ENCODE measurements at places on chromosomes 5 and 9.

GRCh38 chr5:35660451-35660850, 42.8 kb downstream of the SPEF2 start:
- DNase-seq = no peak

- no peak for DNase-seq
Observed at GRCh38 chr5:140362311-140362710, 2.3 kb downstream of the SLC4A9 start.

GRCh38 chr9:91903126-91903911, 46.7 kb downstream of the ROR2 start:
- DNase-seq = no peak

DNA sequence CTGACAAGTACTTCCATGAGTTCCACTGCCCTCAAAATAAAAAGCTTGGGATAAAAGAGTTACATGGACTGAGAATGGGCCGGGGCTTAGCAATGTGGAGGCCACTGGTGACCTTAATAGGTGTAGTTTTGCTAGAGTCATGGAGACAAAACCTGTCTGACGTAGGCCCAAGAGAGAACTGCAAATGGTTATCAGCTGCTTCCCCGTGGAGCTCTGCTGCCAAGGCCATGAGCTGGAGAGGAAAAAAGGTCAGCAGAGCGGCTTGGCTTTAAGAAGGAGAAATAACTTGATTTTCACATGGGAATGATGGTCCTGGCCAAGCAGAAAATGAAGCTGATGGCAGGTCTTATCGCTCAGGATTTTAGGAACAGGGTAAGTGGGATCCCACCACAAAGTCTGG, 3.7 kb upstream of the SURF6 start:
- no peak for DNase-seq

DNA sequence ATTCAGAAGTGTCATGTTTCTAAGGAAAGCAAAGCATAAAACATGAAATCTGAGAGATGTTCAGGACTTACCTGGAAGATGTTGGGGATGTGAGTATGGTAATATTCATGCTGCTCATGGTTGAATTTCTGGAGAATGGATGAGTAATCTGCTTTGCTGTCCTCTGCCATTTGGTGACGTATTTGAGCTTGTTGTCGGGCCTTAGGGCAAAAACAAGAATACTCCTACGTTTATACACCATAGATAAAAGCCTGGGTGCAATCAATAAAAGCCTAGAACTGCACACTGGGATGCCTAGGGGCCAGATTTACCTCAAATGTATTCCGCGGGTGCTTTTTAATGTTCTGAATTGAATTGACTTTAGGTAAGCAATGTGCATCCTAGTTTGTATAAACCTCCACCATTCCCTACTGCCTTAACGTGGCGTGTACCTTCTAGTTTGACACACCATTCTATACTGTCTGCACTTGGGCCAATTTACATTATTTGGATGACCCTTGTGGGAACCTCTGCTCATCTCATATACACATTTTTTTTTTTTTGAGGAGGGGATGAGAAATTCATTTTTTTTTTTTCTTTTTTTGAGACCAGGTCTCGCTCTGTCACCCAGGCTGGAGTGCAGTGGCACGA, 94.4 kb downstream of the USP20 start:
- DNase-seq = no peak

DNA sequence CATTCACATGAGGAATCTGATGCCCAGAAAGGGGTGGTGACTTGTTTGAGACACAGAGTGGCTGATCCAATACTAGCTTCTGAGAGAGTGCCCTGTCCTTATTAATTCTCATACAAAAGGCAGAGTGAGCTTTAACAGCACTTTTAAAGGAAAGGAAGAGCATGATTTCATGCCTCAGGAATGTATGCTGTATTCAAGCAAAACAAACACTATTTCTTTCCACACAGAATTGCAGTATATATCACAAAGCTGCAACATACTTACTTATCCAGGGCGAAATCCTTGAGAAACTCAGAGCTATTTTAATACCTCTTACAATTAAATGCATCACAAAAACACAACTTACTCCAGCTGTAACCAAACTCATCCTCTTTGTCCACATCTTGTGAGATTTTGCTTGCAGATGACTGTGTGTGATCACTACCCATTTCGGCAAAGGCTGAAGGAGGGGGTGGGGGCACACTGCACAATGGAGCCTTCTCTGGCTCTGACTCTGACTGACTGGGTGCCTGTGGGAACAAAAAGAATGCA, 139.8 kb downstream of the MPDZ start:
- DNase-seq = no peak

DNA sequence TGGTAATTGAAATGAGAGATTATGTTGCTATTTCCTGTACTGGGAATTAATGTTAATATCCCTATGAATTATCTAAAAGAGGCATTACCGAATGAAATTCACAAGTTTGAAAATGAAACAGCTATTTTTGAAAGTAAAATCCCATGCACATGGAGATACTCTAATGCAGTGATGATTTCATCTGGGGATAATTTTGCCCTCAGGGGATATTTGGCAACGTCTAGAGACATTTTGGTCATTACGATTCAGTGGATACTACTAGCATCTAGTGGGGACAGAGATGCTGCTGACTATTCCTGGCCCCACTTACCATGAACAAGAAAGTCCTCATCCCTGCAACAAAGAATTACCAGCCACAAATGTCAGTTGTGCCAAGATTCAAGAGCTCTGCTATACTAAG, 500.9 kb downstream of the EFNA5 start:
- DNase-seq = no peak

DNA sequence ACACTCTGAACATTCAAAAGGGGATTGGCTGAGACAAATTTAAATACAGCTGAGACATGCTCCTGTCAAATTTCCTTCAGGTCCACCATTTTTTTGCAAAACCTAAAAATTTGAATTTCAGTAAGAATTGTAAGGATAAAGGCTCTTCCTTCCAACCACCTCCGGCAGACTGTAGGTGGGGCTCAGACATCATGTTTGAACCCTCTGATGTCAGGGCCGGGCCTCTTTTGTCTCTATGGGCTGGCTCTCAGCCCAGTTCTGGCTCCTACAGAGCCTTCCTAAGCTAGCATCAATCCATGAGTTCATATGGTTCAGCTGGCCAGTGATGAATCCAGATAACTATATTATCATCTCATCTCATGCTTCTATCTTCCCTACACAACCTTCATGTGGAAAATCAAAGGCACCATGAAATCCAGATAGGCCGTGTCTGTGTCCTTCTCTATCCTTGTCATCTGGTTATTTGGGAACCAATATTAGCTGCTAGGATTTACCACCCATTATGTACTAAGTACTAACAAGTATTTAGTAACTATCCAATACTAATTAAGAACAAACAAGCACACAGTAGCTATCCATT, 44.2 kb downstream of the NIPSNAP3B start:
- no peak for DNase-seq

DNA sequence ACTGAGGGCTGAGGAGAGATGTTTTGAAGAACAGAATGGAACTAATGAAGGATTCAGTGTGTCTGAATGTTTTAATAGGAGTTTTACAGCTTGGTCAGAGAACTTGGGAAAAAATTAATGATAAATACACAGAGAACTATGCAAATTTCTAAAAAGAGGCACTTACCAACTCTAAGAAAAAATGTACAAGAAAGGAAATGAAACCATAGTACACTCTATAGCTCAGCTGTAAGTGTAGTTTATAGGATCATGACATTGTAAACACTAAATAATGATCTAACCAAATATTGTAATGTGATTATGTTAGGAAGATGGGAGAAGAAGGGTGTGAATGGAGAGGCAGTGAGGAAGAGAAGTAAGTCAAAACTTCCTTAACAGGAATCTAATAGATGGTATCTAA, 205.2 kb downstream of the SEC61B start:
- DNase-seq = no peak

- DNase-seq = no peak
Observed at GRCh38 chr5:34957321-34957720, 28.0 kb downstream of the DNAJC21 start.

GRCh38 chr5:108661024-108661423, 86.7 kb upstream of the FER start:
- no peak for DNase-seq

DNA sequence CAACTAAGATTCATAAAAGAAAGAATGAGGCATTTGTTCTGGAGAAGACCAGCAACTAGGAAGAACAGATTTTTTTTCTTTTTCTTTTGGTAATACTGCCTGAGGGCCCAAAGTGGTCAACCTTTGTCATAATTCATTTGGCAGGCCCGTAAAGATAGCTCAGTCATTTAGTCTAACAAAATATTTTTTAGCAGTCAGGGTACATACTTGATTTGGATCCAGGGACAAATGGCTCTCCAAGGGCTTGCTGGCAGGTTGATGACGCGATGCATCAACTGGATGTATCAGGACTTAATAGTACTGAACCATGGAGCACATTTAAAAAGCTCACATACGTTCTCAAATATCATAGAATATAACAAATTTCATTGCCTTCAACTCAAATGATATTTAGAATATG, 203.4 kb upstream of the ZNF608 start:
- no peak for DNase-seq

DNA sequence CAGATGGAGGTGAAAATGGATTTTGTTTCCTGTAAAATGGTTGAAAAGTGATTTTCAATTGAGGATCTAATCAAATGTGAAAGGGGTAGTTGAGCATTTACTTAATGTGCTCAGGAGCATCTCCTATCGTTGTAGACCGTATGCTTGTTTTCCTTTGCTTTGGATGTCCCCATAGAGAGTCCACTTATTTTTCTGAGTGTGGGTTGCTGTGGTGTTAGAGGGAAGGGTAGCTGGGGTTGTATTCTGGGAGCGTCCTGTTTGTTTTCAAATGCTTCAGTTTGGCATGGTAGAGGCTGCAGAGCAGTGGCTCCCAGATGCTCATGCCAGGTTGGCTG, 154.1 kb downstream of the MAT2B start:
- no peak for DNase-seq

DNA sequence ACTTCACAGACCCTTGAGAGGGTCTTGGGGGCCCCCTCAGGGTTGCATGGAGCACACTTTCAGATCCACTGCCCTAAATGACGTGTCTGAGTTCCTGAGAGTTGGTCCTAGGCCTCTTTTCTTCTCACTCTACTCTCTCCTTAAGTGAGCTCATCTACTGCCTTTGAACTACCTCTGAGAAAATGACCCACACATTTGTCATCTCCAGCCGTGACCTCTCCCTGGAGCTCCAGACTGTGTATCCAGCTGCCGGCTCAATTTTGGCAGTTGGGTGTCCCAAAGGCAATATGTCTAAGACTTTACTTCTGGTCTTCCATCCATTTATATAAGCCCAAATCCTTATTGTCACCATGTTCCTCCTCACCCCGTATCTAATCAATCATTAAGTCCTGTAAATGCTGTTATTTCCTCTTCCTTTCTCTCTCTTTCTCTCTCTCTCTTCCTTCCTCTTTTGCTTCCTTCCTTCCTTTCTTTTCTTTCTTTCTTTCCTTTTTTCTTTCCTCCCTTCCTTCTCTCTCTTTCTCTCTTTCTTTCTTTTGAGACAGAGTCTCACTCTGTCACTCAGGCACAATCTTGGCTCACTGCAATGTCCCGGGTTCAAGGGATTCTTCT, 51.2 kb upstream of the HSPA9 start:
- no peak for DNase-seq

GRCh38 chr5:89908876-89909275, 500.7 kb downstream of the CETN3 start:
- DNase-seq = no peak

- DNase-seq = no peak
Observed at GRCh38 chr9:35903049-35903448, 3.0 kb upstream of the HRCT1 start.

DNA sequence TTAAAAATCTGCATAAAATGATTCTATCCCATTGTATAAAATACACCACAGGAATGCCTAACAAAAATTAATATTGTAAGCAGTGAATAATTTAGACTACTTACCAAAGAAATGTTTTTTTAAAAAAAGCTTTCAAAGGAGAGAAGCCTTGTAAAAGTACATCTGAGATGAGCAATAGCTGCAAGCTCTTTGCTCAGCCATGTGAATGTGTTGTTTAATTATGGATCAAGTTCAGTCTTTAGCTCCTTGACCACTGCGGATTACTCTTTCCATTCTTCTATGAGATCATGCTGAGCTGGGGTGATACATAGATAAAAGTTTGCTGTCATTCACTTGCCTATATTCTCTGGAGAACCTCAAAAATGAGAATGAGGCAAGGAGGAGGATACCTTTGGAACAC, 782.4 kb upstream of the ZNF608 start:
- no peak for DNase-seq

DNA sequence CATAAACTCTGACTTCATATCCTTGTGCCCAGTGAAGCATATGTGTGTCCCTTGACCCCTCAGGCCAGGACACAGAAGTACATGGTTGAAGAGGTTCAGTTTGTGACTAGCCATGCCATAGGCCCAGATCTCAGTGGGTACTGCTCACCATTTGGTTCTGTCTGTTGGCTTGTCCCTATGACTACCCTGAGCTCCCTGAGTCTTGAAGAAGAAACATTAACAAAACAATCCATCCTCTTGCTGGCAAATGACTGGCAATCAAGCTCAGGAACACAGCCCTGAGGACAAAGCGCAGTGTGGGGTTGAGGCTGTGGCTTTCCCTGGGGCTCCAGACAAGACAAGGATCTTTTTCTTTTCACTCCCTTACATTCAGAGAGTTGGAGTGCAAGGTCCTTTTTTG, 46.3 kb downstream of the TNFAIP8 start:
- no peak for DNase-seq
